ENCODE measurements at places on chromosomes 2 and 18.

- DNase-seq = no peak
Measured at GRCh38 chr18:40673150-40673549, 1281.9 kb upstream of the PIK3C3 start.

DNA sequence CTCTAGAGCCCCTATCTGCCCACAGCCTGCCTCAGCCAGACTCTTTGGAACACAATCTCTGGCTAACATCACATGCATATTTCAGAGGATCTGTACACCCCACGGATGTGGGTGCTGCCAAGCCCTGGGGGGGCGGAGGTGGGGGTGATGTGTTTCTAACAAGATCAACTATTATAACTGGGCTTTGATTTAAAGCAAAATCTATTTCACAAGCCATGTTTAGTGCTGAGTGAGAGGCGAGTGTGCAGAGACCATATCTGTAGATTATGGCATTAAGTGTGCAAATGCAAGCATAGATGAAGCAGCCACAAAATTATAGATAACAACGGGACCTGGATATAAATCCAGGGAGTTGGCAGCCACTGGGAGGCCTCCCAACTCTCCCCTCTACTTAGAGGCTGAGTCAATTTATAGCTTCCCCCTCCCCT lies 135.8 kb upstream of the SMAD2 start:
- DNase-seq = no peak

GRCh38 chr2:73069855-73070642 lies 1.5 kb downstream of the SFXN5 start:
- DNase-seq = no peak

GRCh38 chr2:176163672-176164056 lies 6.6 kb downstream of the HOXD3 start:
- DNase-seq = no peak

DNA sequence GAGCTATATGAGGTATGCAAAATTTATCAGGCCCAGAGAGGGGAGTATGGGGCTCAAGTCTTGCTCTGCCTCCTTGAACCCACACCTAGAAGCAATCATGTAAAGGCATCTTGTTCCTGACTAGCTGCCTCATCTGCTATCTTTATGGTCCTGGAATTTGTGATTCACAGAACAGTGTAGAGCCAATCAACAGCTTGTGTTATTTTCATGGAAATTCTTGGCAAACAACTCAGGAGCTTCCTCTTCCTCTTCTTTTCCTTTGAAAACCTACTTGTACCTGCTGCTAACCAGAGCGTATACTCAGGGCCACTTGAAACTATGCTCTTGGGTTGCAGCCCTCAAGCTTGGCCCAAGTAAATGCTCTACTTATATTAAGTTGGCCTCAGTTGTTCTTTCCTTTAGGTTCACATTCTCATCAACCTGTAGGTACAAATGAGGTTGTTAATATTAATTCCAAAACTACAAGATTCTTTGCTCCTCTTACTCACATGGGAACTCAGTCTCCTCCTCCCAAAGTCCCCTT lies 3.5 kb upstream of the NOSTRIN start:
- no peak for DNase-seq

- no peak for DNase-seq
Measured at GRCh38 chr2:141899740-141900139, 231.1 kb downstream of the LRP1B start.

GRCh38 chr18:68660354-68661183 lies 54.3 kb downstream of the TMX3 start:
- DNase-seq = no peak

DNA sequence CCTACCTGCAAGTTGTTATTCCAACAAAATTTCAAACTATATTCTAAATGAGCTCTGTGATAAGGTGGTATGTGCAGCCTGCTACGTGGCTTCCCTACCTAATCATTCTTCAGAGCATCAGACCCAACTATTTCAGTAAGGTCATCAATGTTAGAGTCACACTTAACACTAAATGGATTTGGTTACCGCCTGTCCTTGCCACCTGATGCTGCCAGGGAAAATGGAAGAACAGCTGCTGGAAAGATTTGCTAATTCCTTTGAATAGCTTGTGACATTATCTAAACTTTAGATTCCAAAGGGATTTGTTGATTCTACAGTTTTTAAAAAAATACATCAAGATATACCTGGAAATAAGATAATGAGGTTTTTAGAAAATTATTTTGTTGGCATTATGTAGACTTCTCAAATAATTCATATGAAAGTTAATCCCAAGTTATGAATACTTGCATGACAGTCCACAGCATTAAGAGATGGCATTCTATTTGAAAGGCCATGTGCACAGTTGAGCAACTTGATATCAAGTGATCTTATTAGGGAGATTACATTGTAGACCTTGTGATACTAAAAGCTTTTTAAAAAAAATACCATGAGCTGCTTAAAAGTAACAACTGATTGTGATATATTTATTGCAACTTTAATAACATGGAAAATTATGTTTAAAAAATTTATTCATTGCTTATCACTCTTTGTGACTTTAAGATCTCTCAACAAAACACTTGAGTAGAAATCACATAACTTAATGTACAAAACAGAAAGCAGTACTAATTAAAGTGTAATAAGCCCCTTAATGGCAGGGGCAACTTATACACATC lies 98.3 kb upstream of the UGP2 start:
- DNase-seq = no peak

DNA sequence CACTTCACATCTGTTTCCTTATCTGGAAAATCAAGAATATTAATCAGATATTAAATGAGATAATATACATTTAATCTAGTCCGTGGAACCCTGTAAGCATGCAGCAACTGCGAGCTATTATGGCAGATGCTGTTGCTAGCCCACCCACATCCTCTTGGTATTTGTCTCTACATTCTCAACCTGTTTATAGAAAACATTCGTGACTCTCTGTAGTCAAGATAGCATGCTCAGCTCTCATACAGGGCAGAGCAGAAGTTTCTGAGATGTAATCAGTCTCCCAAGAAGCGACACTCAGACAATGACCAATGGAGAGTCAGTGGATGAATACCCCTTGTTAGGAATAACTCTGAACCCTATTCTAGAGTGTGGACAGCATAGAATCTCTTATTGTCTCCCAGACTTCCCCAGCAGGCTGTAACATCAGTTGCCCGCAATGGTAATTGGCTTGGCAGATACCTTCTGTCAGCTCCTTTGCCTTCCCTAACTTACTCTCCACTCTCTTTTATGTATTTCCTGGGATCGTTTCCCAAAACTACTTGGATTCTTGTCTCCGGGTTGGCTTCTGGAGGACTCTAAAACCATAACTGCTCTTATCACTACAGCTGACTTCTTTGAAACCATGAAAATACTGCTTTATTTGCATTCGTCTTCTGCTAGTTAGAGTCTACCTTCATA lies 400.7 kb upstream of the TNP1 start:
- DNase-seq = no peak

DNA sequence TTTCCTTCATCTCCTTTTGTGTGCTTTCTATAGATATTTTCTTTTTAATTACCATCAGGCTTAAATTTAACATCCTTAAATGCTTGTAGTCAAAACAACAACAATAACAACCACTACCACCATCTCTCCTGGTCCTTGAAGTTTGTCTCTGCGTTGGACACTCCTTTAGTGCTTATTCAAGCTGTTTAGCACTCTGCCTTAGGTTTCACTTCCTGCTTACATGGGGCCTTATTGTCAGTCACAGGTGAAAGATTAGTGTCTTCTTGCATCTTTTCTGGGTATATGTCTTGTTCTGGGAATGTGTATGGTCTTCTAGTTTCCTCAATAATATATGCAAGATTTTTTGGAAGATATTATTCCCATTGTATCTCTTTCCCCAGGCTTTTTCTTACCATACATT lies 240.1 kb upstream of the NXPH2 start:
- no peak for DNase-seq

DNA sequence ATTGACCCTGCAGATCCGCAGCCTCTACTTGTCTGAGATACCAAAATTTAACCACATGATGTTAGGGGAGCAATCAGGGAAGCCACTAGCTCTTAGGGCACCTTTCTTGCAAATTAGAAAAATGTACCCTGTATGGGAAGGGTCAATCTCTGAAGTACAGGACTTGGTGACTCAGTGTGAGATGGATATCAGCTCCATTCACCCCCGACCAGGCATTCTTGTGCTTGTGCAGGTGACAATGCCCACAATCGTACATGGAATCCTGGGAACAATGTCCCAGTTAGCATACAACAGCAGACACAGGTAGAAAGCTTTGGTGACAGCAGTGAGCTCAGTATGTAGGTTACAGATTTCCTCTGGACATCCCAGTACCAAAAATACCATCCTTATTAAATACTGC lies 137.7 kb upstream of the ITGB6 start:
- no peak for DNase-seq

- DNase-seq = no peak
Measured at GRCh38 chr2:197515315-197515738, 539 bp upstream of the MOB4 start.

GRCh38 chr18:58979615-58980014 lies 114.9 kb downstream of the ZNF532 start:
- DNase-seq = no peak

DNA sequence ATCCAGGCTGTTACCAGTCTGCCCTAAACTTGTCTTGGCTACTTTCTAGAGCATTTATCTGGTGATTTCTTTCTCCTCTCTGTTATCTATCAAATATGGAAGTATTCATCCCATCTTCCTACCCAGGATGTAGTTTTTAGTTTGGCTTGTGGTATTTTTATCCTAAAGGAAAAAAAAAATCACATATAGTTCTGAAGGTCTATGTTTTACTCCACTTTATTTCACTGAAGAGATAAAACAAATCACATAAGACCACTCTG lies 62.2 kb downstream of the PXDN start:
- DNase-seq = no peak

DNA sequence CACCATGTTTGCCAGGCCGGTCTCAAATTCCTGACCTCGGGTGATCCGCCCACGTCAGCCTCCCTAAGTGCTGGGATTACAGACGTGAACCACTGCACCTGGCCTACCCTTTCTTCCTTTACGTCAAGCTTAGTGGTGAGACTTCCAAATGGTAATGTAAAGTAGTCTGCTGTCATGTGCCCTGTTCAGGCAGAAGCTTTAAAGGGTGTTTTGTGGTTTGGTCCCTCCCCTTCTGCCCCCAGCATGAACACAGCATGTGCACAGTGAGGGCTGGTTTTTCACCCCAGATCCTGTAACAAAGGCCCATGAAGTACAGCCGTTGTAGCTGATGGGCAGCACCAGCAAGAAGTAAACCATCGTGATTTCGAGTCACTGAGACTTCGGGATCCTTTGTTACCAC lies 2.7 kb upstream of the DTYMK start:
- DNase-seq = no peak

DNA sequence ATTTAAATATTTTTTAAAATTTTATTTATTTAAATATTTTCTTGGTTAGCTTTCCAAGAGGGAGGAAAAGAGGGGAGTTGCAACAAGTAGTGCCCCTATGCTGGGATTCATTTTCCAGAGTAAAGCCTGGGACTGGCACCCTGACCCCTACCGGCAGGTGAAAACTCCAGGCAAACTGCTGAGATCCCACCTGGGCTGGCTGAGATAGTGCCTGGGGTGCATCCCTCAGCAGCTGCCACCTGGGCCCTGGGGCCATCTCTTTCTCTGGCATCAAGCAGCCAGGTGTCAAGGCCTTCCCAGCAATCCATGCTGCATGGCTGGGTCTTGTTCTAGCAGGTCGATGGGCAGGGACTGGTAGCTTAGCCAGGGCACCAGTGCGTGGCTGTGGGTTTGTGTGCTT lies 6.6 kb downstream of the SIX2 start:
- DNase-seq = no peak

DNA sequence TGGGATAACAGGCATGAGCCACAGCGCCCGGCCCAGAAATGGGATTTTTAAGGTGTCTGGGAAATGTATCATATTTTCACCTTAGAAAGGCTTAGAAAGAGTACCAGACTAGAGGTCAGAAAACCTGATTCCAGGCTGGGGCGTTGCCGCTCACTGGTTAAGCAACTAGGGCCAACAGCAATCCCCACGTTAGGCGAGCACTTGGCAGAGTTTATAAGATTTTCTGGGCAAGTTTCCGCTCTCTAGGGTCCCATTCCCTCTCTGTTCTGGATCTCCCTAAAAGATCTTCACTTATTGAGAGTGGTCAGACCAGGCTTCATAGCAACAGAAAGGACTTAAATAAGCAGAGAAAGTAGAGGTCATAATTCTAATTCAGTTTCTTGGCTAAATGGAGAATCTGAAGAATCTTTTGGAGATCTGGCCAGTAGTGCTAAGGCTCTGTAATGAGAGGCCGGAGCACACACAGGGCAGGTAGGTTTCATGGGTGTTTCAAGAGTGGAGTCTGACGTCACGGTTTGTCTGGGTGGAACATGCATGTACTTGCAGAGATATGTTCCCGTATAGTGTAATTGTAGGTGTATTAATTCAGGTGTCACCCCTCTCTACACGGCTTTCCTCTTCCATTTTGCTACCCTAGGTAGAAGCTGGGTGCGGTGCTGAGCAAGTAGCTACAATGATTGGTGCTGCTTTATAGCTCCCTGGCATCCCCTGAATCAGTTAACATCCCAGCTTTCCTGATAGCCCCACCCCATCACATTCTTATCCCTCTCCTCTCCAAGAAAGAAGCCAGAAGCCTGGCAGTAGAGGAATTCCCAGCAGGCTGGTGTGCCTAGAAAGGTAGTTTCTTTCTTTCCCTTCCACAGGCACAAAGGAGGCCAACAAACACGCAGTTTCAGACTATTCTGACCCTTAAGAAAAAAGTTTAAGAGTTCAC lies 4.4 kb upstream of the SMAD7 start:
- DNase-seq = no peak

DNA sequence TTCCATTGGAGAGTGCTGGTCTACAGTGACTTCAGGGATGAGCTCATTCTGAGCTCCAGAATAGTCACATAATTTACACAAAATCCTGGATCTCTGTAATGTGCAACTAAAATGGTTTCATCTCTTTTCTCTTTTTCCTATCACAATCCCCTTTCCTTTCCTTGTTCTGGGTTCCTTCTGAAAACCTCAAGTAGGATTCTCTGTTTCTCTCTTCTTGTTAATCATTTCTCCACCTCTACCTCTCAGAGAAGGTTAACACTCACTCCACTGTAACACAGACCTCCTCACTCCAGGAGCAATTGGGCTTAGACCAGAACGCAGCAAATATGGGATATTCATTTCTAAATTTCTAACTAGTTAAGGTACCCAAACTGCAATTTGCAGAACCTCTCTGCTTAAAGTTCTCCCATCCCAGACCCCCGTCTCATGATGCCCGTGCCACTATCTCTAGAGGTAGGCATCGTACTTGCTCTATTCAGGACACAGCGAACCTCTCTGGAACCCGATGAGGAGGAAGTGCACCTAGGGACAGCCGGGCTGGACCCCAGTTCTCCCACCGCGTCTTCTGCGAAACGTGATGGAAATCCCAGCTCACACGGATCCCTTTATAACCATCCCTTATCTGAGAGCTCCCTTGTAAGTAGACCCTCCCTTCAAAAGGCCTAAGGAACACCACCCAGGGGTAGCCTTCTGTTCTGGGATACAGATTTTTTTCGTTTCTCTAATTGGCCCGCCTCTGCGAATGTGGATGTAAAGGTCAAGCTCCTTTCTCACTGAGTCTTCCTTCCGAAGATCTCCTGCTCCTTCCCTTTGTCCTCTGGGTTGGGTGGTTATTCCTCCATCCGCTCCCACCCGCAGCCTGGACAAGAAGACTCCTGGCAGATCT lies 1.3 kb downstream of the FOXI3 start:
- no peak for DNase-seq

- no peak for DNase-seq
Measured at GRCh38 chr18:79056827-79057367, 12.3 kb upstream of the ATP9B start.

All from activated CD8-positive, alpha-beta T cell treated with anti-CD3 and anti-CD28 coated beads, Interleukin-2, amount 10 ng/mL, durations not matched to agents 7 days and 5 days (primary cell).